Effector memory CD8-positive, alpha-beta T cell (primary cell): ENCODE measurements at places on chromosomes 1 and 21.

DNA sequence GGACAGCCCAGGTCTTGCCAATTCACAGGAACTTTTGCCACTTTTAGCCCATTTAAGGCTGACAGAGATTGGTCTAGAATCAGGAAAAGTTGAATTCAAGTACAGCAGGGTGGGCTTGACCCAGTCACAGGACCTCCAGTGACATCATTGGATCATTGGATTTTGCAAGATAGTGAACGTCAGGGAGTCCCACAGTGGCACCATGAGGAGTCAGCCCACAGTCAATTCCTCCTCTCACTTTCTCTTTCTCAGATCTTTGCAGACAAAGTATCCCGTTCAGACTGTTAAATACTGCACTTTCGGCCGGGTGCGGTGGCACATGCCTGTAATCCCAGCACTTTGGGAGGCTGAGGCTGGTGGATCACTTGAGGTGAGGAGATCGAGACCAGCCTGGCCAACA, 57.9 kb upstream of the TLR5 start:
- DNase-seq, result no peak

- DNase-seq, result no peak
Observed at GRCh38 chr21:43825936-43826622, 36.7 kb downstream of the RRP1 start.

- no peak for DNase-seq
Observed at GRCh38 chr21:40146216-40146837, 279.1 kb downstream of the PCP4 start.

DNA sequence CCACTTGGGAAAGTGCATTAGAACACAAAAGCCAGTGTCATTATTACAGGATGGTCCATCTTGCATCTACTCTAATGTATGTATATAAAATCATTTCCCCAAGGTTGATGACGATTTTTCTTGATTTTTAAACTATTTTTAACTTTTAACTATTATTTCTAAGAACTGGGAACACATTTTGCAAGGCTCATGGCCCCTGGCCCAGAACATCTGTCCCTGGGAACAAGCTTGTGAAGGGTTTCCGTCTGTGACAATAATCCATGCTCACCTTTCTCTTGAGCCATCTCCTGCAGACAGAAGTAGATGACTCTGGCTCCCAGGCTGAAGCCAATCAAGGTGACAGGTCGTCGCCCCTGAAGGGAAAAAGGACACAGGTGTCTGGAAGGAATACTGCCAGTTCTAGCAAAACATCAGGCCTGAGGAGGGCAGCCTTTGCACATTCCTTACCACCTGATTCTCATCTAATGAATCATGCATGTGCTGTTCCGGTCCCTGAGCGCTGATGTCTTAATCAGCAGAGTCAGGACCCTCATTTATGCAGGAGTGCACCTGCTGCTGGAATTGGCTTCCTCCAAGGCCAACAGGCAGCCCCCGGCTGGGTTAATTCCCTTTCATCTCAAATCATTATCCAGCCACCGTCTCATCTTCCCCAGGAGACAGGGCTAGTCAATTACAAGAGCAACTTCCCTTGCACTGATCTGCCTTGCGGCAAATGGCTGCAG, 62.5 kb downstream of the TMCO4 start:
- no peak for DNase-seq

- DNase-seq, result no peak
Observed at GRCh38 chr1:38213646-38214434, 167.2 kb upstream of the POU3F1 start.

- no peak for DNase-seq
Observed at GRCh38 chr1:225477296-225477911, 49.6 kb upstream of the LBR start.

- no peak for DNase-seq
Observed at GRCh38 chr1:240093120-240093961, 1.7 kb downstream of the FMN2 start.

GRCh38 chr1:203073469-203073868, 12.3 kb downstream of the MYOG start:
- no peak for DNase-seq

DNA sequence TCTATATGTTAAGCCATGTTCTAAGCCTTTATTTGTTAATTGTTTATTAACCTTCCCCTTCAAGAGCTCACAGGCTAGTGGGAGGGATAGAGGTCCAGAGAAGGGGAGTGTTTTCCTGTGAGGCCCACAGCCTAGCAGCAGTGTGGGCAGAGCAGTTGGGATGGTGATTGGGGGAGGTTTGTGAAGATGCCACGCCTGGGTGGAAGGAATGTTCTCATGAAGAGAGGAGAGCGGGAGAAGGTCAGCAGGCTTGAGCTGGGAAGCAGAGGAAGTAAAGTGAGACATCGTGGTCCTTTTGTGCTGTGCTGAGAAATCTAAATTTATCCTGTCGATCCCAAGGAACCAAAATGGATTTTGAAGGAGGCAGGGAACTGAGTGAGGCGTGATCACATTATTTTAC, 42.6 kb downstream of the TRAPPC10 start:
- no peak for DNase-seq

GRCh38 chr1:67747671-67748546, 62.9 kb downstream of the GADD45A start:
- no peak for DNase-seq

DNA sequence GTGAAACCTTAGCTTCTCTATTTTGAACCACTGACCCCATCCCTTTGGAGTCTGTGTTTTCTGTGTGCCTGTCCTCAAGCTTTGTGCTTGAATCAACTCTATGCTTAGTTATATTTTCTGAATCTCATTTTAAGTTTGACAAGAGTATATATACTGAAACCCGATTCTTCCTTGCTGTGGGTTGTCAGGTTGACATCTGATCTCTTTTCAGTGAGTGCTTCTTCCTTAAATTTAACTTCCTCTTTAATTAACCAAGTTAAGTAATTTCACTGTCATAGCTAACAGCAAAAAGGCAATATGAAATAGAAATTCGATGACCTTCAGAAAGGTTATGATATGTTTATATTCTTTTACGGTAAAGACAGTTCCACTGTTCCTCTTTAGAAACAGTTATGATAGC, 69.4 kb downstream of the C1orf21 start:
- DNase-seq, result no peak

DNA sequence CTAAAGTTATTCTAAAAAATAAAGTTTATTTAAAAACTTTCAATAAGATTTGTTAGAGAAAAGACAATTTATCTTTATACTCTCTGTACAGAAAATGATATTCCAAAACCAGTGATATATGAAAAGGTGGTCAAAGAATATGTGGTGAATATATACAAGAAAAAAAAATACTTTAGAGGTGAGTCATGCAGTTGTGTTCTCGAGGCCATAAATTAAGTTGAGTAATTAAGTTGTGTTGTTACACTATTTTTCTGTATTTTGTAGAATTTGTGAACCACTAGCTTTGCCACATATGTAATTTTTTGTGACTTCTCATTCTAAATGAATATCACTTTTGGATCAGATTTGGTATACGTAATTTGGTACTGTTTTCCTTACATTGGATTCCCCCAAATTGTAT, 23.6 kb upstream of the DUSP10 start:
- no peak for DNase-seq

GRCh38 chr1:67812226-67812625, 21.0 kb downstream of the GNG12 start:
- DNase-seq, result no peak

GRCh38 chr1:186564582-186564981, 103.7 kb upstream of the PDC start:
- DNase-seq, result no peak

GRCh38 chr21:36791695-36792470, 93.0 kb downstream of the SIM2 start:
- DNase-seq, result no peak

GRCh38 chr1:208252836-208253576, 8.8 kb upstream of the PLXNA2 start:
- no peak for DNase-seq

DNA sequence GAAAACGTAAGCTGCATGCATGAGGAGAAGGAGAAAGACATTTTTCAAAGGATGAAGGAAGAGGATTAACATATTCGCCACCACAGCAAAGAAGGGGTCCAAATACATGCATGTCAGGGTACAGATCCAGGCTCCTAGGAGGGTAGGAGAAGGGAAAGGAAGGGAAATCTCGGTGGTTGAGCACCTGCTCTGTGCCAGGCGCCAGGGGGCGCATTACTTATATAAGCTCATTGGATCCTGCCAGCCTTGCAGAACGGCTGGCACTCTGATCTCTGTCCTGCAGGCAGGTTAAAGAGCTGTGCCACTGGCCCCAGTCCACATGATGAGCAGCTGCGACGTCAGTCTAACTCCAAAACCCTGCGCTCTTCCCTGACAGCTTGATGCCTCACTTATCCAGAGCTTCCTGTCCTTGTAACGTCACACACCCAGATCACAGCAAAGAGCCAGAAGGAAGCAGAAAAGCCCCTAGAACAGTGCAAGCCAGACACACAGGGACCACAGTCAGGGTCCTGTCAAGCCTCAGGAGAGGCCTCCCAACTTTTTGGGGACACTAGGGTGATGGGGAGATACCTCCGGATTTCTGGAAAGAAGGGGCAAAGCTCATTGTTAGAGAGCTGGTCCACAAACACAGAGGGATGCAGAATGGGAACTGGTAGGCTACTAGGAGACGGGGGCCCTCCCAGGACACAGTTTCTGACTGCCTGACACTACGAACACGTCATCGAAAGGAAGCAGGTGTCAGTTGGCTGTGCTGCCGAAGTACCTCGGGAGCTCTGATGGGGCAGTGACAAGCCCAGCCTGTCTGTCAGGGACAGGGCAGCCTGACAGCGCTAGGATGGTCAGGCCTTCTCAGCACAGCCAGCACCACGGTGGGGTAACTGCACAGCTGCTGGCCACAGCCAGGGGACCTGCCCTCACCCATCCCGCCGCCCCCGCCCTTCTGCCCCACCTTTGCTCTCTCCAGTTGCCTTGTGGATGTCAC, 99.1 kb downstream of the BEND5 start:
- DNase-seq, result peak; percentile 2

DNA sequence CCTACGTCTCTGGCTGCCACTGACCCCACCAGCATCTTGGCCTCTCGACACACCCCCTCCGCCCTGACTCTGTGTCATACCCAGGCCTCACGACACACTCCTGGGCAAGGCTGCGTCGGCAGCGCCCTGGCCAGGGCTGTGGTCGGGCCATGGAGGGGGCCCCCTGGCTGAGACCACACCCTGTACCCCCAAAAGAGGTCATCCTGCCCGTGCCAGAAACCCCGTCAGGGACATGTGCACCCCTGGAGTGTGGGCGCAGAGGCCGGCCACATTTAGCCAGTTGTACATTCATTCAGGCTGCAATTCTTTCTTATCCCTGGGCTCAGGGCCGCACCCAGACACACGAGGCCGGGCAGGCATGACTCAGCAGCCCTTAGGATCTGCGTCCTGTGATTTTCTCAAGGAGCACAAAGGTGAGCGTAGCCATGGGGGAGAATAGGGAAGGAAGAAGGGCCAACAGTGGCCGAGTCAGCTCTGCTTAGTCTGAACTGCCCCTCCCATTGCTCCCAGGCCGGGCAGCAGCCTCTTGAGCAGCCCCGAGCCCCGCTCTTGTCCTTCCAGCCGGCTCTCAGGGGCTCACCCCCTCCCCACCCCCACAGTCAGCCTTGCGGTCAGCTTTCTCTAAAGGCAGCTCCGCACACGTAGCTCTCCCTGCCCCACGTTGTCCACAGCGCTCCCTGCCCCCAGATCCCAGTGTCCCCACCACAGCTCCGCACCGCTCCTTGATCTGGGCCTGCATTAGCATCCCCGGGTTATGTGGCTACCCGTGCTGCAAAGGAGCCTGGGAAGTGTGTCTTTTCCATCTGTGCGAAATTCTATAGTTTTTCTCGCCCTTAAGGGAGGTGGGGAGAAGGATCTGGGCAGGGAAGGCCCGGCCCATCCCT, 7.9 kb downstream of the CSTB start:
- no peak for DNase-seq

GRCh38 chr1:7299329-7299799, 471.7 kb upstream of the VAMP3 start:
- DNase-seq, result no peak

DNA sequence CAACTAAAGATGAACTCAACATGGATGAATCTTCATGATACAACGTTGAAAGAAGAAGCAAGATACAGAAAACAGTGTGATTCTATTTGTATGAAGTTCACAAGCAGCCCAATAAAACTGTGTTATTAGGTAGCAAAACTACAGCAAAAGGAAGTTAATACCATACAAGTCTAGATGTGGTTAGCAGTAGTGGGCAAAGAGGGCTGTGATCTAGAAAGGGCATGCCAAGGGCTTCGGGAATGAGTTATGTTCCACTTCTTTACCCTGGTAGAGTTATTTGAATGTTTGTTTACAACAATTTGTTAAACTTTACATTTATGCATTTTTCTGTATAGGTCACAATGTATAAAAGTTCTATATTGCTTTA, 9.2 kb downstream of the TNFRSF9 start:
- DNase-seq, result no peak

DNA sequence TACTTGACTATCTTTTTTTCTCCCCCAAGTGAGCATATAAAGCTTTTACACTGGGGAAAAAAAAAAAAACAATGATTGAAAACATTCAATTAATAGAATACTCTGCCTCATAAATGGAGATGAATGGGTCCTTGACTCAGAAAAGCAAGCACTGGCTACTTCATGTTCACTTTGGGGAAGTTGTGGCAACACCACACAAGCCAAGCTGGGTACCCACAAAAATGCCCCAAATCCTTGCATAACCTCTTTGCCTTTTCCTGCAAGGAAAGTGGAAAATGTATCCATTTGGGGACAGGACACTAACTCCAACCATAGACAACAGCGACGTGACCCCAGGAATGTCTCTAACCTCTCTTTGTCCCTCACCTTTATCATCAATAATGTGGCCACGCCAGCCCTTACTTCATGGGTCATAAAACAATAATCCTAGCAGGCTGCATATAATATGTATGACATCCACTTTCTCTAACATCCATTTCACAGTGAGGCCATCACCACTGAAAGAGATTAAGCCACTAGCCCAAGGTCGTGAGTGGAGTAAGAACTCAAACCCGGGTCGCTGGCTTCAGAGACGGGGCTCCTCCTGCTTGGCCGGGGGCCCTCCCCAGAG, 2.3 kb downstream of the ECE1 start:
- DNase-seq, result no peak

DNA sequence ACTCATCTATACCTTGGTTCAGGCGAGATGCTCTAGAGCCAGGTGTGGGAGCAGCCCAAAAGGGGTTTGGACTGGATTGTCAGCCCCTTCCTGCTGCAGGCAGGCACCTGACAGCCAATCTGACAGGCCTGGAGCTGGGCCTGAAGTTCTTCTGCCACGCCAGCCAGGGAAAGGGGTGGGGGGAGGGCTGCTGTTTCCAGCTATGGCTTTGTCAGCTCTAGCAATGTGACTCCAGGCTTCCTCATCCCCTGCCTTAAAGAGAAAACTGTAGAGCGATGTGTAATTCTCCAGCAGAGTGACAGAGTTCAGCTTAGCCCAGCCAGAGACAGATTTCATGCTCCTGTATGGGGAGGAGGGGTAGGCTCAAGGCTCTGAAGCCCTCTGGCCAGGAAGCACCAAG, 30.3 kb downstream of the WNT4 start:
- DNase-seq, result no peak

GRCh38 chr1:54347955-54348699, 58.1 kb downstream of the SSBP3 start:
- DNase-seq, result no peak

- no peak for DNase-seq
Observed at GRCh38 chr1:52323731-52324130, 42.3 kb downstream of the CC2D1B start.
